Astrocyte of the spinal cord (primary cell): ENCODE measurements at places on chromosomes 5 and 9.

- DNase-seq: no peak
Observed at GRCh38 chr9:71734950-71735349, 33.4 kb downstream of the CEMIP2 start.

DNA sequence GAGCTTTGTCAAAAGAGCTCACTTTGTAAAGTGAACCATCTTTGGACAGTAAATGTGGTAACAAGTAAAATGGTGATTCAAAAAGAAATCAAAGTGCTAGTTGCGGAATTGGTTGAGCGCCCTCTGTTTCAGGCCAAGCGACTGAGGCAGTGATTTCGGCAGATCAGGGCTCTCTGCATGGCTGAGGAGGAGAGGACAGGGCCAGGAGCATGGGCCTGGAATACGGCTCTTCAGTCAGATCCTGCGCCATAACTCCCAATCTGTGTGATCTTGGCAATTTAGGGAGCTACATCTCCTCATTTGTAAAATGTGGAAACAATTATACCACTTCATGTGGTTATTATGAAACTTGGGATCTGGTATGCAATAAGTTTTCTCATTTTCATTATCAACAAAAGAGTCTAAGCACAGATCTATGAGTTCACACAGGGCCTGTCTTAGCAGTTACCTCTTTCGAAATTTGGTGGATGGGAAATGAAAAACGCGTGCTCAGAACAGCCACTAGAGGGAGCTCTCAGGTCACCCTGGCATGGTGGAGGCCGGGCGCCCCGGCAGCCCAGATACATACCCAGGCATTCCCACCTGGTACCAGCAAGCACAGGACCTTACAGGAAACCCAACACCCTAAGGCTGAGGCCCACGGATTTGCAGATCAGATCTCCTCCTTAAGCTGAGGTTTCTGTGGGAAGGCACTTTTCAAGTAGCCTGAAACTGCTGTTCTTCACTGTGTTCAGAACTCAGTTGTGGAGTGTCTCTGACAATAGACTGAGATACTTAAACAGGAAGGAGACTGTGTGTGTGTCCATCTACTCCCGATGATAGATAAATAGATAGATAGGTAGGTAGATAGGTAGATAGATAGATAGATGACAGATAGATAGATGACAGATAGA, 303.7 kb downstream of the RAB3C start:
- DNase-seq: peak; percentile 66

DNA sequence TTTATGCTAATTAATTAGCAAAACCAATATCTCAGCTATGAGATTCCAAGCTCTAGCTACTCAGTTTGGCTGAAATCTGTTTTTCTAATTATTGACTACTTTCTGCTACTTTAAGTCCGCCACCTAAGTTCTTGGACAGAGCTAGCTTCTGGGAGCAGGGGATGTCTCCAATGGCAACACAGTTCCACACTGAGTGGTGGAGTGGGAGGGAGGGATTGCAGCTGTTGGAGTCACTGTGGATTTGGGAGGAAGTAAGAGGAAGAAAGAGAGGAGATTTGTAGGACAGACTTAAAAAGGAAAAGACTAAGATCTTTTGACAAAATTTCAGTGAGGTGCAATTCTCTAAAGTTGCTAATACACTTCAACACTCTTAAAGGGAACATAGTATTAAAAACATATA, 450.8 kb downstream of the NFIB start:
- DNase-seq: no peak

GRCh38 chr5:44814761-44815160, 6.0 kb downstream of the MRPS30 start:
- no peak for DNase-seq

DNA sequence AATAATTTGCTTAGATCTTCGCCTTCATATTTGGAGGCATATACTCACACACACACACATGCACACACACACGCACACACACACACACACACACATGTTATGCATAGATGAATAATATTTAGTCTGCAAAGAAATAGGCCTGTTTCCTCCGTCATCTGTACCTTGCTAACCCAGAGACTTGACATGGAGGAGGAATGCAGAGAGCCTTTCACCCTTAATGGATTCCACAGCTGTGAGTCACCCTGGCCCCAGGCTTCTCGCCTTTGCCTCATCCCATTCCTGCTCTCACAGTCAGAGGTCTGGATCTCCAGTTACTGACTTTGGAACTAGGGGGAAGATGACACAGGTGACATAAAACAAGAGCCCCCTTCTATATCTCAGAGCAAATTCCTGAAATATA, 29.7 kb downstream of the ZNF462 start:
- DNase-seq: peak; percentile 96

- DNase-seq: no peak
Observed at GRCh38 chr5:169148138-169148740, 152.7 kb downstream of the SLIT3 start.

DNA sequence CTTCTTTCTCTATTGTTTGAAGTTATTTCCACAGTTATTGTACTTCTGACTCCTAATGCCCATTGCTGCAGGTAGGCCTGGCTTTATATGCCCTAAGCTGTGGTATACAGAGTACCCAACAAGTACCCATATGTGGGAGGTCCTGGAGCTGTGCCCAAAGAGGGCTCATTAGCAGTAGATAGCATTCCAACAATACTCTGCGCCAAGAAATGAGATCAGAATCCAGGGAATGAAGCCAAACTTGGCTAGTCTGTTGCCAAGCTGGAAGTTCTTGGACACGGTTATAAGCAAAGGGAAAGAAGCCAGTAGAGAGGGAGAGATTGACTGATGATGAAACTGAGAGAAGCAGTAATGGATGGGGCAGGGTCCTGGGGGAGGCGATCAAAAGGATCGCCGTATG, 29.7 kb upstream of the FAM169A start:
- DNase-seq: peak; percentile 87

- DNase-seq: peak; percentile 35
Observed at GRCh38 chr5:123865641-123866040, 353.7 kb downstream of the CSNK1G3 start.

DNA sequence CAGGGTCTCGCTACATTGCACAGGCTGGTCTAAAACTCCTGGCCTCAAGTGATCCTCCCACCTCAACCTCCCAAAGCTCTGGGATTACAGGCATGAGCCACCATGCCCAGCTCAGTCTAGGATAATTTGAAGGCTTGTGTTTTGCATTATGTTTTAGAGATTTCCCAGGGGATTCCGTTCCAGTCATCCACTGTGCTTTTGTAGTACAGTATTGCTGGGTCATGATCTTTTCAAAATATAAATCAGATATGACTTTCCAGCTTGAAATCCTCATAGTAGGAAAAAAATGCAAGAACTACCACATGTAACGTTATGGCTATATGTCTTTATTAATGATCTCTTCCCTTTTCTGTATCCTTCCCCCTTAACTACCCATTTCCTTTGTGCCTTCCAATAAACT, 338.1 kb downstream of the PRELID2 start:
- DNase-seq: peak; percentile 51

DNA sequence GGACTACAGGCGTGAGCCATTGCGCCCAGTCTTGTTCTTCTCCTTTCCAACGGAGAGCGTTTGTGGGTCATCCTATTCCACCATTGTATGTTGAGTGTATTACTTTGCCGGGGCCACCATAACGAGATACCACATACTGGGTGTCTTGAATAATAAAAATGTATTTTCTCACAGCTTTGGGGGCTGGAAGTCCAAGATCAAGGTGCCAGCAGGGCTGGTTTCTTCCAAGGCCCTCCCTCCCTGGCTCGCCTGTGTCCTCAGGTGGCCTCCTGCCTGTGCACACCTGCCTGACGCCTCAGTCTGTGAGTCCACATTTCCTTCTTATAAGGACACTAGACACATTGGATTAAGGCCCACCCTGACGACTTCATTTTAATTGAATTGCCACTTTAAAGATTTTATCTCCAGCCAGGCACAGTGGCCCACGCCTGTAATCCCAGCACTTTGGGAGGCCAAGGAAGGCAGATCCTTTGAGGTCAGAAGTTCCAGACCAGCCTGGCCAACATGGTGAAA, 175.1 kb downstream of the C9orf50 start:
- no peak for DNase-seq

DNA sequence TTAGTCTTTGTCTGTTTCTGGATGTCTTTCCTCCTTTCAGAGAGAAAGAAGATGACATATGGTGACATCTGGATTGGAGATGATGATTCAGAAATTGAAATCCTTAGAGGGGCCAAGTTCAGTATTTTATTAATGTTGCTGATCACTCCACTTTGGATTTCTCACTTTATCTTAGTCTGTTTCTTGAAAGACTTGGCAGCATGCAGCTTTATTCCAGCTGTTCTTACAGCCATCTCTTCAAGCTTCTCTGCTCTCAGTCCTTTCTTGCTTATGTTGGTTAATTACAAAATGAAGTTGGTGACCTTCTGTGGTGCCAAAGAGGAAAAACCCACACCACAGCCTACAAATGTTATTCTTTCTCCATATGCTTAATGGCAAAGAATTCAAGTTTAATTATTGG, 62.1 kb downstream of the SNCAIP start:
- DNase-seq: no peak

- peak; percentile 46 for DNase-seq
Observed at GRCh38 chr5:90022002-90022710, 387.4 kb downstream of the CETN3 start.

DNA sequence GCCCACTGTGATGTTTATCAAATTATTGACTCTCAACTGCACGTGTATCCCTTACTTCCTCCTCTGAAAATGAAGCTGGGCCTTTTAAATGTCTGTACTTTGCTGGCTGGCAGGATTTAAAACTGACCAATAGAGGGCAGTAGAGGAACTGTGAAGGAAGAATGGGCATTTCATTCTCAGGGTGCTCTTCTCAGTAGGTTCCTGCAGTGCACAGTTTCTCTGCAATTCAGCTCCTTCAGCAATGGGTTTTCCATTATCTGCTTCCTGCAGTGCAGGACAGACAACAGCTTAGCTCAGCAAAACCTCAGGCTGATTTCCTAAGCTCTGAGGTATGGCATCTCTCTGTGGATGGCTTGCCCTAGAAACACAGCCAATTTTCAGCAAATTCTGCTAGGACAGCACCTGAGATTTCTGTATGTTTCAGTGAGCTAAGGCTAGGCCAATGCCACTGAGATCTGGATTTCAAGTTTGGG, 298.4 kb upstream of the PRDM9 start:
- DNase-seq: peak; percentile 29

DNA sequence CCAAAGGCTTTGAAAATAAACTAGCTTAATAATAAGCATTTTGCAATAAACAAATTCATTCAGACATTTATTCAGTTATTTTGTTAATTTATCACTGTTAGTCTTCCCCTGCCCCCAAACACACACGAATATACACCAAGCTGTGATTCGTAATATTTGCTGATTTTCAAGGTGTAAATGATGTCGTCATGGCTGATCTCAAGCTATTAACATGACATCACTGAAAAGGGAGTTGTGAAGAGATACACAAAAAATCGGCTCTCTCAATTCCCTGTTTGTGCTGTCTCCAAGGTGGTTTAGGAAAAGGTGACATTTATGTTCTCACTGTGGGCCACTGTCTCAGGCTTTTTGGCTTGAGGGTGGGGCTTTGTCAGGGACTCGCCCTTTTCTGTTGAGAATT, 413.3 kb downstream of the CDH9 start:
- no peak for DNase-seq

DNA sequence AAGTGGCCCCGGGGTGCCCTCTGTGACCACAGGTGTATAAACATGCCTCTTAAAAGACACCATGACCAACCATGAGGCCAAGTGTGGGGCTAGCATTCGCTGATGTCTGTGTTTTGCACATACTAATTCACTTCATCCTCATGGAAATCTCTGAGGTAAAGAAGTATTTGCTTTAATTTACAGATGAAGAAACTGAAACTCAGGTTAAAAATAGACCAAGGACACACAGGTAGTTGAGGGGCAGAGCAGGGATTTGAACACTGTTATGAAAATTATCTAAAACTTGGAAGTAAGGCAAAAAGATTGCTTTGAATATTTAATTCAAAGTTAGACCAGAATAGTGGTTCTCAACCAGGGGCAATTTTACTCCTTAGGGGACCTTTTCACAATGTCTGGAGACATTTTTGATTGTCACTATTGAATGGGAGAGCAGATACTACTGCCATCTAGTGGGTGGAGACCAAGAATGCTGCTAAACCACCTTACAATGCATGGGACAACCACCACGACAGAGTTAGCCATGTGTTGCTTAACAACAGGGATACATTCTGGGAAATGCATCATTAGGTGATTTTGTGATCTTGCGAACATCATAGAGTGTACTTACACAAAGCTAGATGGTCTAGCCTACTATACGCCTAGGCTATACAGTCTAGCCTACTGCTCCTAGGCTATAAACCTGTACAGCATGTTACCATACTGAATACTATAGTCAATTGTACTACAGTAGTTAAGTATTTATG, 8.0 kb upstream of the FXN start:
- DNase-seq: peak; percentile 43

DNA sequence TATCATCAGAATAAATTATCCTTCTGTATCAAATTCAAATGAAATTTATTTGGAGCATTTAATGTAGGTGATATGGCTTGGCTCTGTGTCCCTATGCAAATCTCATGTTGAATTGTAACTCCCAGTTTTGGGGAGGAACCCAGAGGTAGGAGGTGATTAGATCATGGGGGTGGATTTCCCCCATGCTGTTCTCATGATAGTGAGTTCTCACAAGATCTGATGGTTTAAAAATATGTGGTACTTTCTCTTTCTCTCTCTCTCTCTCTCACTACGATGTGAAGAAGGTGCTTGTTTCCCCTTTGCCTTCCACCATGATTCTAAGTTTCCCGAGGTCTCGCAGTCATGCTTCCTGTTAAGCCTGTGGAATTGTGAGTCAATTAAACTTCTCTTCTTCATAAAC, 678.4 kb upstream of the RGMB start:
- no peak for DNase-seq

GRCh38 chr5:143342607-143343006, 60.9 kb downstream of the NR3C1 start:
- DNase-seq: no peak

DNA sequence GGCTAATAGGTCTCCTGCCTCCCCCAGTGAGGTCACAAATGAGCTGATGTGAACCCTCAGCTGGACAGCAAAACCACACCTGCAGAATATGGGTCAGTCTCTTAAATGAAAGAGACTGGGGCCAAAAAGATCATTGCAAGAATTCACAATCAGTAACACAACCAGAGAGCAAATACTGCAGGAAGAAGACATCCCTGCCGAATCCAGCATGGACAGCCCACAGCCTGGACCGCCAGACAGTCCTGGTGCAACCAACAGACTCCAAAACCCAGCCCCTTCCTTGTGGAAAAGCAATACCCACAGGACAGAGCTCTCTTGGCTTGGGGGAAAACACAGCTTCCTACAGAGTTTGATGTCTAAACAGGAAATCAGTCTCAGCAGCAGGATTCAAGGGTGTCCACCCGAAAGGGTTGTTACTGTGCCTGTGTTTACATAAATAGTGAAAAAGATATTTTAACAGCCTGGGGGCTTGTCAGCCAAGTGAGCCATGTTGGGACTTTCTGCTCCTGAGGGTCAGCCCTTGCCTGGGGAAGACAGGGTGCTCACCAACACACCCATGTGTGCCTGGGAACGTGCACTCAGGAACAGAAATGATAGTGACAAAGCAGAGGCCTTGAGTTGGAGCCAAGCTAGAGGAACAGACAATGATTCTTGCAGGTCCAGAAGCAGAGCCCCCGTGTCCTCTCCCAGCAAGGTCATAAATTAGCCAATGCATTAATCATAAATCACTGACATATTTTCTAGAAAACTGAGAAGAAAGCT, 106.2 kb downstream of the SEMA5A start:
- peak; percentile 25 for DNase-seq
